IMR-90 (cell line): ENCODE measurements at places on chromosomes 2 and 18. TPM values are rescaled to one million over a fixed set of nuclear protein-coding genes. Genes with fewer than 3 reads are reported as not detected.
A peak's percentile ranks its signal among the peaks of the same experiment; 100 is the strongest.

GRCh38 chr2:107556038-107556627 lies 270.6 kb upstream of the RGPD4 start:
- no peak for DNase-seq

DNA sequence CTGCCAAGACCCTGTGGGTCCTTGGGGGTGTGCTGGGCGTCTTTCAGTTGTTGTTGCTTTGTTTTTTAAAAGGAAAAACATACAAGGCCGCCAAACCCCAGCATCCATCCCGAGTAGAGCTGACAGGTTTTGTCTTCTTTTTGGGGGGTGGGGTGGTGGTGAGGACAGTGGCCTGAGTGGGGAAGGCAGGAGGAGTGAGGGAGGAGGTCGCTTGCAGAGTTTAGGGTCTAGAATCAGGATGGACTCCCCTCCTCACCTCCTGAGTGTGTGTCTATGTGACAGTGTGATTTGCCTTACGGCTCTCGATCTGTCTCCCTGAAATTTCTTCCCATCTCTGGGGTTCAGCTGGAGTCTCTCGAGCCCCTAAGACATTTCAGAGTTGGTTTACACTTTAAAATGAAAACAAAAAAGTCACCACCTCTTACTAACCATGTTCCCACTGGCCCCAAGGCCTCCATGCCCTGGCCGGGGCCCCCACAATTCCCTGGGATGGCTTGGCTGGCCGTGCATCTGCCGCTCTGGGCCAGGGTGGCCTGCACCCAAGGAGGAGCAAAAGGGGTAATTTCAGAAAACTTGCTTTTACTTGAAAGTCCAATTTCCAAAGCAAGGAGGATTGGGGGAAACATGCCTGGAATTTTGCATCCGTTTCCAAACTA lies 5.0 kb downstream of the SIX3 start:
- no peak for DNase-seq

SLC66A2 gene
- total RNA-seq = 16.9 and 17.6 TPM in 2 replicates

DNA sequence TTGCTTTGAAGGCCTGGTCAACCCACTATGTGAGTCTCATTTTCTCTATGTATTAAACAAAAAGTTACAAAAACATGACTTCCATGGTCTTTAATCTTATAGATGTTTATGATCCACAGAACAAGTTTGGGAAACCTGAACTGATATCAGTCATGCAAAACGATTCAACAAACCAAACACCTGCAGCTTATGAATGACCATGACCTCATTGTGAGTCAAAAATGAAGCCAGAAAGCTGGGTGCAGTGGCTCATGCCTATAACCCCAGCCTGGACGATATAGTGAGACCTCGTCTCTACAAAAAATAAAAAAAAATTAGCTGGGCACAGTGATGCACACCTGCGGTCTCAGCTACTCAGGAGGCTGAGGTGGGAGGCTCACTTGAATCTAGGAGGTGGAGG lies 270.4 kb upstream of the CCDC68 start:
- DNase-seq = no peak

DNA sequence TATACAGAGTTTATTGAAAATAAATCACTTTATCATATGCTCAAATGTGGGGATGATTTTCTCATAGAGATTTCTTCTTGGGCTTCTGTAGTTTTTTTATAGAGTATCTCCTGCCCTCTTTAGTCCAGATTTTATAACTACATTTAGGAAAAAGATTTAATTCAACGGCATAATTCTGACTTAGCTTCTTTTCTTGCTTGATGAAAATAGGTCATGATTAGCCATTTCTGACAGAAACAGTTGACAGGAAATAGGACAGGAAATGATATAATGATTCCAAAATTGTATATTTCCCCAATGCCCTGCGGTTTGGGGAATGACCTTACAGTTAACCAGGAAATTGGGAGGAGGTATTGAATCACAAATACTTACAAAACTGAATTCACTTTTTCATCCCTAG lies 1531.9 kb upstream of the ACVR2A start:
- peak; percentile 48 for DNase-seq

DNA sequence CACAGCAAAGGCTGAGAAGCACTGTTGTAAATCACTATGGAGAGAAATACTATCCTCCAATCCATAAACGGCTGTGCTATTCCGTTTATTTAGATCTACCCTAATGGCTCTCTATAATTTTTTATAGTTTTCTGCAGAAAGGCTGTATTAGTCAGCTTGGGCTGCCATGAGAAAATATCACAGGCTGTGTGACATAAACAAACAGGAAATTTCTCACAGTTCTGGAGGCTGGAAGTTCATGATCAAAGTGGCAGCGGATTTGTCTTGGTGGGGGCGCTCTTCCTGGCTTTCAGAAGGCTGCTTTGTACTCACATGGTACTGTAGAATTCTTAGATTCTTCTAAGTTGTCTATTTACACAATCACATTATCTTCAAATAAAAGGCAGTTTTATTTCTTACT lies 44.1 kb downstream of the C1D start:
- DNase-seq = peak; percentile 31

- peak; percentile 5 for DNase-seq
Measured at GRCh38 chr18:32081881-32082280, 9.8 kb upstream of the RNF138 start.

DNA sequence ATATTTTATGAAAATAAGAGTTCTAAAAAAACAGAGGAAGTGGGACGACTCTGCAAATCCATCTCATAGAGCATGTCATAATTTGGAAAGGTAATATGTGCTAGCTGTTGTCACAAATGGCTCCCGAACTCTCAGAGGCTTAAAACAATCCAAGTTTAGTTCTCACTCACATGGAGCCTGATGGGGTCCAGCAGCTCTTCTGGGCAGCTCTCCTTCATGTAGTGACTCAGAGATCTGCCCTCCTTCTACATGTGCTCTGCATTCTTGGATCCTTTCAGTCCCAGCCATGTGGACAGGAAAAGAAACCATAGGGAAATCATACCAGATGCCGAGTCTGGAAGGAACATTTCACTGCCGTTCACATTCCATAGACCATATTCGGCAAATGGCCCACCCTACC lies 180.1 kb upstream of the APCDD1 start:
- DNase-seq = peak; percentile 38

UGT1A8 gene
- not detected in 2 replicates for total RNA-seq

- DNase-seq = no peak
Measured at GRCh38 chr2:176192351-176192750, 3.9 kb downstream of the HOXD1 start.

DNA sequence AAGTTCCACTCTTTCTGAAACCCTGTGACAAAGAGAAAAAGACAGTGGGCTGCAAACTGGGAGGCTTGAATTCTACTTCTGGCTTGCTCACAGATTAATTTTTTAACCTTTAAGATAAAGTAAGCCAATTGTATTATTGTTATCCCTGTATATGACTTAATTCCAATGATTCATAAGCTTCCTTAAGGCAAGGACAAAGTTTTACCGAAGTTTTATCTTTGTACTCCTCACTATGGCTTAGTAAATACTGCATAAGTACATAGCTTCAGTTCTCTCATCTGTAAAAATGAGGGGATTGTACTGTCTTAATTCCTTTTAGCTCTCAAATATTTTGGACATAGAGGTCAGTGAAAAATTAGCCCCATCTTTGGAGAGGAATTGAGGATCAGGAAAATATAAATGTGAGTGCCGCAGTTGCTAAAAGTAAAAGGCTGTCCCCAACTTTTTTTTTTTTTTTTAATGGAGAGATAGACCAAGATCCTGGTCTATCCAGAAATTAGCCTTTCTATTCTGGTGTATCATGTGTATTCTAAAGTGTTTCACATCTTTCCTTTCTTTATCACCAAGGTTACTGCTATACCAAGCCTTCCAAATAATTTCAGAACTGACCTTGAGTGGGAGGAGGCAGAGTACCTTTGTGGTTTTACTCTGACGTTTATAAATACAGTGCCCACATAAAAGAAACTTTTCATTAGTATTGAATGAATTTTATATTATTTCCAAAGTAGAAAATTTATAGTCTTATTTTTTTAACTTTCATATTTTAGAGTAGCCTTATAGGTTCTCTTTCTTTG lies 13.3 kb downstream of the RELCH start:
- DNase-seq = peak; percentile 36

ABHD1 gene
- total RNA-seq = not detected in 2 replicates

FOXD4L1 gene
- total RNA-seq = not detected in 2 replicates

GRCh38 chr2:48479915-48480314 lies 50.0 kb upstream of the STON1 start:
- DNase-seq = no peak

HMSD gene
- total RNA-seq = 0.28 and 0.36 TPM in 2 replicates

- DNase-seq = no peak
Measured at GRCh38 chr2:108986916-108987510, 2.0 kb downstream of the EDAR start.

M1AP gene
- not detected in 2 replicates for total RNA-seq

- no peak for DNase-seq
Measured at GRCh38 chr18:65907281-65907680, 156.5 kb downstream of the CDH7 start.

DNA sequence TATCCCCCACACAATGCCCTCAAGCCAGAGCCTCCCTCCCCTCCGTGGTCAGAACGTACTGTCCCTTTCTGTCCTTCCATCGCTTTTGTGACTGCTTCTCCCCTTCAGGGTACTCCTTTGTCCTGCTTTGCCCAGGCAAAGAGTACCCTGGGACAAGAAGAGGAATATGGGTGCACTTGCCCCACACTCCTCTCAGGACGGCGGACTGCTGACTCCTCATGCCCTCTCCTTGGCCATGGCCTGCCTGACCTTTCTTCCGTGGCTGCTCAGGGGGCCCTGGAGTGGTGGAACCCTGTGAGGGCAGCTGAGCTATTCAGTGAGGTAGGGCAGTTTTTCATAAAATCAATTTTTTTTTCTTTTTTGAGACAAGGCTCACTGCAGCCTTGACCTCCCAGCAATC lies 18.7 kb downstream of the C2orf74 start:
- no peak for DNase-seq

- no peak for DNase-seq
Measured at GRCh38 chr18:50113726-50114125, 81.2 kb downstream of the MYO5B start.

- DNase-seq = peak; percentile 25
Measured at GRCh38 chr2:70789304-70790135, 923 bp downstream of the FIGLA start.

GNLY gene
- total RNA-seq = not detected in 2 replicates

GRCh38 chr18:3246635-3247239 lies 864 bp upstream of the MYL12A start:
- DNase-seq = no peak
